ENCODE measurements at places on chromosomes 6 and 20. TPM values are rescaled to one million over a fixed set of nuclear protein-coding genes. Genes with fewer than 3 reads are reported as not detected.

DNA sequence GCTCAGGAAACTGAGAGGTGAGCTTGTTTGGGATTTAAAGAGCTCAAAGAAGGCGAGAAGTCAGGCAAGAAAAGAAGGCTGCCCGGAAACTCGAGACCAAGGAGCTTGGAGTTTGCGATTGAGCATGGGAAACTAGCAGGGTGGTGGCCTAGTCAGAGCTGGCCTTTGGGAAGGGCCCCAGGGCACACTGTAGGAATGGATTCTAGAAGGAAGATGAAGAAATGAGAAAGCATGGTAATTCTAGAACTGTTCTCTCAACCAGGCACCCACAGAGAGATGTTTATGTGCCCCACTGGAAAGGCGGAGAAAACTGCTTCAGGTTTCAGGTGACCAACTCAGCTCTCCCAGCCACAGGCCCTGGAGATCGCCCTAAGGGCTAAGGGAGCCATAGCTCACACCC lies 126.2 kb downstream of the FOXO3 start:
- no peak for DNase-seq

DNA sequence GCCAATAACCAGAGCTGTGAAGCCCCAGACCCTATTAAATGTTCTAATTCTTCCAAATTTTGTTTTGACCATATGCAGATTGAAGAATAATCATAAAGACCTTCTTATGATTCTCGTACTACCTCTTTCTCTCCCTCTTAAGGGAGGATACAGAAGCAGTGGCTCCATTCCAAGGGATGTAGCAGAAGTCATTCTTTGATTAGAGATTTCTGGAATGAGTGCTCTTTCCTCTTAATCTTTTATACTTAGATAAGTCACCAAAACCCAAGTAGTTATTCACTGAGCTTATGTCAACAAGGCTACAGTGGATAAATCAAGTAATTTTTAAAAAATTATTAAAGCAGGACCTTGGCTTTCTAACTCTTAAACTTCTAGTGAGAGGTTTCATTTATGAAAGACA lies 266.0 kb upstream of the STXBP5 start:
- DNase-seq: no peak

AIF1 gene
- not detected for total RNA-seq

DNA sequence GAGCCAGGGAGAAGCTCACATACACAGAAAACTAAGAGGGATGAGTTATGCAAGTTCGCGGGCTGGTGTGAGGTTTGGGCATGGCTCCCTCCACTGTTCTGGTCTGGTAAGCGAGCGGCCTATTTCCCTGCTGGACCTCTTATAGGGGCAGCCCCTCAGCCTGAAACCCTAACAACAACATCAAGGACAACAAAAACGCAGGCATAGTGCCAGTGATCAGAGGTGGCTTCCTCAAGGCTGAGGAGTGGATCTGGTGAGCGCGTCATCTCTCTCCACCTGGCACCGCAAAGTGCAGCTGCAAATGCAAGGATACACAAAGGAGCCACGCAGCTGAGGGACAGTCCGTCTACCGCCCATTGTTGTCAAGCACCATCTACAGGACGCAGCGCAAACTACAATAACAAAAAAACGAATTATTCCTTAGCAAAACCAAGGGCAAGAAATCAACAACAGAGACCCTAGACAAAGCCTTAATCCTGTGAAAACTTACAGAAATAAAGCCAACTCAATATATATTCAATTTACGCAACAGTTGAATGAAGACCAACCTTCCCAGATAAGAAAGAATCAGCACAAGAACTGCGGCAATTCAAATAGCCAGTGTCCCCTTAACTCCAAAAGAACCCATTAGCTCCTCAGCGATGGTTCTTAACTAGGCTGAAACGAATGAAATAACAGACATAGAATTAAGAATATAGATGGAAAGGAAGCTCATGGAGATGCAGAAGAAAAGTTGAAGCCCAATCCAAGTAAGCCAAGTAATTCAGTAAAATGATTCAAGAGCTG lies 9.2 kb upstream of the DEFB110 start:
- no peak for DNase-seq

- no peak for DNase-seq
Observed at GRCh38 chr20:4830696-4831095, 109.0 kb downstream of the PRND start.

BMP7 gene
- not detected for total RNA-seq

DNA sequence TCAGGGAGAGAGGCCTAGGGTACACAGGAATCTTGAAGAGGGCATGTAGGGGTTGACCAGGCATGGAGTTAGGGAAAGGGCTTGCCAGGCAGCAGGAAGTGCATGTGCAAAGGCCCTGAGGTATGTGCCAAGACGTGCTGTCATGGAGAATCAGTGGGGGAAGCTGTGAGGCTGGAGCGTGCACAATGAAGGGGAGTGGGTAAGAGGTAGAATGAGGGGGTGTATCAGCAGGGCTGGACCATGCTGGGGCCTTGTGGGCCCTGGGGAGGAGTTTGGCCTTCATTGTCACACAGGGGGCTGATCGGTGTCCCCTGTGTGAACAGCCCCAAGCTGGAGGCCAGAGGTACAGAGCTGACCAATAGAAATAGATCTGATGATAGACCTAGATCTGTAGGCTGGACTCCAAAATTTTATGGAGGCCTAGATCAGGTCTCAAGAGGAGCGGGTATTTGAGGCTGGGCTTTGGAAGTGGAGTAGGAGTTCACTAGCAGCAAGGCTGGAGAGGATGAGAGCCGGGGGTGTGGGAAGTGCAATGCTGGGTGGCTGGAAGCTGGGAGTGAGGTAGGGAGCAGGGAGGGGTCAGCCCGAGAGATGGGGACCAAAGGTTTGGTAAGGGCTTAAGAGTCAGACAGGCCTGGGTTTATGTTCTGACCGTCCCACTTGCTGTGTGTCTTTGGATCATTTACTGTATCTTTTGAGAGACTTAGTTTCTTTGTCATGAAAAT lies 3.0 kb downstream of the SRC start:
- no peak for DNase-seq

DNA sequence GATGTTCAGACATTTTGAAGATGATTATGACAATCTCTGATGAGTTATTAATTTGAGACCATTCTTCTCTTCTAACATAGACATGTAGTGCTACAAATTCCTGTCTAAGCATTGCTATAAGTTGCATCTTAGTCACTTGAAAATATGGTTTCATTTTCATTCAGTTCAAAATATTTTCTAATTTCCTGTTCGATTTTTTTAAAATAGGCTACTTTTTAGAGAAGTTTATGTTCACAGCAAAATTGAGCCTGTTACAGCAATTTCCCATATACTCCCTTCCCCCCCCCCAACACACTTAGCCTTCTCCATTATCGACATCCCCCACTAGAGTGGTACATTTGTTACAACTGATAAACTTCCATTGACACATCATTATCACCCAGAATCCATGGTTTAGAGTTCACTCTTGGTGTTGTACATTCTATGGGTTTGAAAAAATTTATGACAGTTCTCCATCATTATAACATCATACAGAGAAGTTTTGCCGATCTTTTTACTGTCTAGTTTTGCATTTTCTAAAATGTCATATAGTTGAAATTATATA lies 31.2 kb downstream of the PLAGL1 start:
- no peak for DNase-seq

All from fibroblast of the aortic adventitia (primary cell).